Articular chondrocyte of knee joint (primary cell): ENCODE measurements at places on chromosomes 3 and 15. TPM values are rescaled to one million over a fixed set of nuclear protein-coding genes. Genes with fewer than 3 reads are reported as not detected.

NANOGP8 gene
- 0.43 and 0.91 TPM in 2 replicates for total RNA-seq

DUOXA1 gene
- under 0.01 TPM in 2 replicates for total RNA-seq

PPP1R14D gene
- total RNA-seq: not detected in 2 replicates

POMGNT2 gene
- total RNA-seq: 6.5 and 8.8 TPM in 2 replicates

KCNAB1 gene
- 1.0 and 1.2 TPM in 2 replicates for total RNA-seq

MCF2L2 gene
- 0.65 and 1.0 TPM in 2 replicates for total RNA-seq

GPR149 gene
- not detected in 2 replicates for total RNA-seq

GOLGA8O gene
- total RNA-seq: 0.97 and 1.3 TPM in 2 replicates

DUOXA2 gene
- not detected in 2 replicates for total RNA-seq

DNAJA4 gene
- 3.4 and 4.2 TPM in 2 replicates for total RNA-seq

CIB2 gene
- 3.8 and 4.1 TPM in 2 replicates for total RNA-seq

LINGO1 gene
- 0.11 and 0.13 TPM in 2 replicates for total RNA-seq

SPESP1 gene
- 0.97 and 5.4 TPM in 2 replicates for total RNA-seq

CCDC39 gene
- 0.13 TPM in 1 of 2 replicates, not detected in the other for total RNA-seq

IL20RB gene
- 0.65 and 0.91 TPM in 2 replicates for total RNA-seq

PP2D1 gene
- not detected in 2 replicates for total RNA-seq

GOLIM4 gene
- total RNA-seq: 59.2 and 67.3 TPM in 2 replicates

FAM98B gene
- 12.0 and 13.4 TPM in 2 replicates for total RNA-seq

MAP6D1 gene
- total RNA-seq: 1.3 and 1.9 TPM in 2 replicates

GABRG3 gene
- not detected in 2 replicates for total RNA-seq
